ENCODE measurements at places on chromosomes 11 and 22. TPM values are rescaled to one million over a fixed set of nuclear protein-coding genes. Genes with fewer than 3 reads are reported as not detected.

Gene BACE1
- 7.7 TPM for total RNA-seq

Gene CHRNA10
- 0.63 TPM for total RNA-seq

Gene INS
- not detected for total RNA-seq

Gene OR8U1
- total RNA-seq: not detected

Gene SLC25A1
- total RNA-seq: 8.6 TPM

- DNase-seq: no peak
Observed at GRCh38 chr22:40939202-40939601, 12.0 kb upstream of the RBX1 start.

- DNase-seq: no peak
Observed at GRCh38 chr11:83689144-83689780, 403.1 kb upstream of the CCDC90B start.

- DNase-seq: no peak
Observed at GRCh38 chr11:134763030-134763388, 351.0 kb upstream of the B3GAT1 start.

DNA sequence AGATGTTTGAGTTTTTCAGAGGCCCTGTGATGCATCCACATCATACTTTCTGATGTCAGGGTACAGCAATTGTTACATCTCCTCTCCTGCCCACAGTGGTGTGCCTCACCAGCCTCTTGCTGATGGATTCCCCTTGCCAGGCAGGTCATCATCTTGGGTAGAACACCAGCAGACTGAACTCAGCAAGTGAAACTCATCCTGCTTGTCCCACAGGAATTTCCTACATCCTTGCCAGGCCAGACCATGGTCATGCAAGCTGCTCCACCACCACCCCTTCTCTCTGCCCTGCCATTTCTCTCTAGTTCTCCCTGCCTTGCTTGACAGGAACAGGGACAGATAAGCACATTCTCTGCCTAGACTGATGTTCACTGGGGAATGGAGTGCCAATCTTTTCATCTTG, 85.9 kb downstream of the PAX6 start:
- DNase-seq: no peak

DNA sequence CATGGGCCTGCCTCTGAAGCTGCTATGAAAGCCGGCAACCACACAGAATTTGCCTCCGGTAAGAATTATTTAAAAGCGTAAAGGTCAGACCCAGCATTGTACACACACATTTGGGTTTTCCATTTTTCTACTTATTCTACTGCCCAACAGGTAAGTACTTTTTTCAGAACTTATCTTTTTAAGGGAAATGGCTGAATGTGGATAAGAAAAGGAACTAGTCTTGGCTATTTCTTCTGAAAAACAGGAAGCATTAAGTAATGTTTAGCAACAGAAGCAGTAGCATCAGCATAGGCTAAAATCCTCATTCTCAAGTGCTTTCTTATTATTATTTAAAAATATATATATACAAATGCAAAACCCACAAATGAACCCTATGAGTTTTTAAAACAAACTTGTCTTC, 103.1 kb downstream of the MPPED2 start:
- DNase-seq: no peak

GRCh38 chr11:85950317-85951048, 95.3 kb downstream of the CCDC83 start:
- DNase-seq: no peak

DNA sequence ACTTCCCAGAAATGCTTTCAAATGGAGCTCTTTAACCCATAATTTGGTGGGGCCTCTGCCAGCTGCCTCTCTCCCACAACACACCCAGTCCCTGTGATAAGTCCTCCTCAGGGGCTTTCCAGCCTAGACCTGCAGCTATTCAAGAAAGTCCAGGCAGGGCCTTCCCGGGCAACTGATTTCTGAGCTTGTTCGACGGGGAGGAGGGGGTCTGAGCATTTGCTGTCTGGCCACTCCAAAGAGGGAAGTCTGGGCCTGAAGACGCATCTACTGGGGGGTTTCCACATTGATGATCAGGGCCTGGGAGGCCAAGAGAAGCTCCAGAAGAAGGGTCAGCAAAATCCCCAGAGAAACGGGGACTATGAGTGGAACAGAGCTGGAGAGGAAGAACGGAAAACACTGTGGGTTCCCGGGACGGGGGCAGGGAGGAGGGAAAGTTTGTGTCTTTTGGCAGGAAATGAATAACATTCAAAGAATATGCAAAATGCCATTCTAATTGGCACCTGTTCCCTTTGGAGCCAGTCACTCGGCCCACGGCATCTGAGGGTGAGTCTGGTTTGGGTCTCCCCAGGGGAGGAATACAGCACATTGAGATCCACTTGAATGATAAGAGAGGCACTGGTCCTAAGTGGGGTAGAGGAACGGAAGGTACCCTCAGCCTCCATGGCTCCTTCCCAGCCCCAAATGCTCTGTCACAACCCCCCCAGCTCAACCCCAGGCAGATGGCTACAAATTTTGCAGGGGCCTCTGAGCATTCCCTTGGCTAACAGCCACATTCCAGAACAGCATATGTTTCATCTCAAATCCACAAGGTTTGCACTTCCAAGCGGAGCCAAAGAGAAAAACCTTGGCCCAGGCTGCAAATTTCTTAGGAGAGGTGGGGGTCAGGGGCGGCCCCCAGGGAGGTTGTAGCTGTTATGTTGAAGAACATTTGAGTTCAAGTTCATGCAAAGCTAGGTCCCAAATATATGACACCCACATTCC, 72.0 kb downstream of the RPUSD4 start:
- DNase-seq: no peak

- DNase-seq: no peak
Observed at GRCh38 chr11:95778699-95779098, 10.9 kb downstream of the FAM76B start.

GRCh38 chr11:108958368-108959104, 293.7 kb downstream of the DDX10 start:
- DNase-seq: no peak

GRCh38 chr11:130527636-130528297, 79.3 kb downstream of the ADAMTS15 start:
- DNase-seq: no peak

- DNase-seq: no peak
Observed at GRCh38 chr22:41491374-41492100, 22.6 kb downstream of the ACO2 start.

DNA sequence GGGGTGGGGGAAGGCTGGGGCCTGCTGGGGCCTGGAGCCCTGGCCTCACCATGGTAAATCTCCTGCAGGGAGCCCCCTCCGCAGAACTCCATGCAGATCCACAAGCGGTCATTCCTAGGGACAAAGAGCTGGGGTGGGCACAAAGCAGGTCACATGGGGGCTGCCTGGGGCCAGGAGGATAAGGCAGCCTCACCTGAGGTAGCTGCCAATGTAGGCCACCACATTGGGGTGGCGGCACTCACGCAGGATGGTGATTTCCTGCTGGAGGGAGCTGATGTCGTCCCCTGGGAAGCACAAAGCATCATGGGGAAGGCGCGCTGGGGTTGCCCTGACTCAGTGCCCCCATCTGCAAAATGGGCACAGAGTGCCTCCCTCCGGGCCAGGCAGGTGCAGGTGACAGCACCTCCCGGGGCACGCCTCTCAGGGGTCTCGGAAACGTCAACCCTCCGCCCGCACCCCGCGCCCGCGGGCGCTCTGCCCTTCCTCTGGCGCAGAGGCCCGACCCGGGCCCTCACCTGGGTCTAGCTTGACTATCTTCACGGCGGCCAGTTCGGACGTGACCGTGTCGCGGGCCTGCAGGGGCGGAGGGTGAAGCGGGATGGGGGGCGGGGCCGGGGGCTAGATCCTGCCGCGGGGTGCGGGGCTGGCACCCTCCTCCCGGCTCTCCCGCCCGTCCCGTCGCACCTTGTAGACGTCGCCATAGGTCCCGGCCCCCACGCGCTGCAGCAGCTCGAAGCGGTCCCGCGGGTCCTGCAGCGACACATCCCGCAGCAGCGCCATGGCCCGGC, 450 bp downstream of the MAP4K2 start:
- DNase-seq: no peak
